SJCRH30 (cell line): ENCODE measurements at places on chromosomes 4 and X. TPM values are rescaled to one million over a fixed set of nuclear protein-coding genes. Genes with fewer than 3 reads are reported as not detected.
A peak's percentile ranks its signal among the peaks of the same experiment; 100 is the strongest.

DNA sequence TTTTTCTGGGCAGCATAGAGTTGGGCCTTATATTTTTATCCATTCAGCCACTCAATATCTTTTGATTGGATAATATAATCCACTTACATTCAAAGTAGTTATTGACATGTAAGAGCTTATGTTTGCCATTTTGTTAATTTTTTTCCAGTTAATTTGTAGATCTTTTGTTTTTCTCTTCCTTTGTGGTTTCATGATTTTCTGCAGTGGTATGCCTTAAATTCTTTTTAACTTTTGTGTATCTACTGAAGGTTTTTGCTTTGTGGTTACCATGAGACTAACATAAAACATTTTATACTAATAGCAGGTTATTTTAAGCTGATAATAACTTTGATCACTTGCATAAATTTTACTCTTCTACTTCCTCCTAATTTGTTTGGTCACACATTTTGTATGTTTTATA is 140.8 kb upstream of the GATB start:
- H3K4me3 ChIP-seq = no peak overlapping the region
- no peak for DNase-seq
- no peaks in the 10 kb centered on the region for H3K27me3 ChIP-seq
- no peaks in the 10 kb centered on the region for H3K36me3 ChIP-seq
- H3K27ac ChIP-seq = no peak overlapping the region
- H3K4me1 ChIP-seq = no peaks in the 10 kb centered on the region

DNA sequence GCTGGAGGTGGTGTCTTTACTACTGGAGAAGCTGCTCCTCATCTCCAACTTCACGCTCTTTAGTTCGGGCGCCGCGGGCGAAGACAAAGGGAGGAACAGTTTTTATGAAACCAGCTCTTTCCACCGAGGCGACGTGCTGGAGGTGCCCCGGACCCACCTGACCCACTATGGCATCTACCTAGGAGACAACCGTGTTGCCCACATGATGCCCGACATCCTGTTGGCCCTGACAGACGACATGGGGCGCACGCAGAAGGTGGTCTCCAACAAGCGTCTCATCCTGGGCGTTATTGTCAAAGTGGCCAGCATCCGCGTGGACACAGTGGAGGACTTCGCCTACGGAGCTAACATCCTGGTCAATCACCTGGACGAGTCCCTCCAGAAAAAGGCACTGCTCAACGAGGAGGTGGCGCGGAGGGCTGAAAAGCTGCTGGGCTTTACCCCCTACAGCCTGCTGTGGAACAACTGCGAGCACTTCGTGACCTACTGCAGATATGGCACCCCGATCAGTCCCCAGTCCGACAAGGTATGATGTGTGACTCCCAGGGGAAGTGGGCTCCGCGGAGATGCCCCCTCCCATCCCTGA is 634 bp downstream of the LRAT start:
- DNase-seq = no peak
- H3K4me1 ChIP-seq = no peaks in the 10 kb centered on the region
- no peak overlapping the region for H3K27ac ChIP-seq
- H3K36me3 ChIP-seq = no peaks in the 10 kb centered on the region
- no peaks in the 10 kb centered on the region for H3K27me3 ChIP-seq

DNA sequence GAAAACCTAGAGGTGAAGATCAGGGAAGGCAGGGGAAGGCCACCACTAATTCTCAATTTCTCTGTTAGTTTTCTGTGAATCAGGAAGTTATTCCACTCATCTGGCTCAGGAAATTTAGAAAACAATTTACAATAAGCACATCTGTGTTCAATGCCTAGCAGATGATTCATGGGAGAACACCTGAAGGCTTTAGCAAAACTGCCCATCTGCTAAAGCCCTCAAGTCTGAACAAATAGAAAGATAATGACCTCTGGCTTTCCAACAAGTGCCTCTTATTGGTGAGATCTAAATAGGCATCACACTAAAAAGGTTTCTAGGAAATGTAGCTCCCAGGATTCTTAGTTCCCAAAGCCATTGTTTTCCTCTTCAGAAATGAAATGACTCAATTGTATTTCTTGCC is 122.1 kb upstream of the GNPDA2 start:
- 0 out of 2 replicates have a peak, but pooled peaks cover 4% of the 10 kb centered on the region for H3K27me3 ChIP-seq
- no peaks in the 10 kb centered on the region for H3K4me1 ChIP-seq
- no peaks in the 10 kb centered on the region for H3K36me3 ChIP-seq
- H3K27ac ChIP-seq = no peak overlapping the region

GRCh38 chrX:53337101-53337500 is 55.7 kb upstream of the IQSEC2 start:
- no peaks in the 10 kb centered on the region for H3K27me3 ChIP-seq
- H3K4me3 ChIP-seq = no peak overlapping the region
- H3K27ac ChIP-seq = no peak overlapping the region
- no peaks in the 10 kb centered on the region for H3K4me1 ChIP-seq

DNA sequence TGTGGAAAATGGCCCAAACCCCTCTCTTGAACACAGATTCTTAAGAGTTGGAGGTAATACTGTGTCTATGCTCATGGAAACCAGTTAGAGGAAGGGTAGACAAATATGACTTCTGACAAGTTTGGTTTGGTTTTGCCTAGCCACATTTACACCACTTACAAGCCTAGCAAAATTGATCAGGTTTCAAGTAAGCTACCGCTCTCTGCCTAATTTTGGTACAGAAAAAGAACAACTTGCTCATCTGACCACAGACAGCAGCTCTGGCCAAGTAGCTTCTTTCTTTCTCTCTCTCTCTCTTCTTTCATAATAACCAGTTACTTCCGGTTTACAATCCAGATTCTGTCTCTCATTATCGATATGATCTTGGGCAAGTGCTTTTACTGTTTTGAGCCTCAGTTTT is 260.0 kb downstream of the GLUD2 start:
- H3K27ac ChIP-seq = no peak overlapping the region
- H3K36me3 ChIP-seq = no peaks in the 10 kb centered on the region
- no peak for DNase-seq
- no peak overlapping the region for H3K4me3 ChIP-seq

DNA sequence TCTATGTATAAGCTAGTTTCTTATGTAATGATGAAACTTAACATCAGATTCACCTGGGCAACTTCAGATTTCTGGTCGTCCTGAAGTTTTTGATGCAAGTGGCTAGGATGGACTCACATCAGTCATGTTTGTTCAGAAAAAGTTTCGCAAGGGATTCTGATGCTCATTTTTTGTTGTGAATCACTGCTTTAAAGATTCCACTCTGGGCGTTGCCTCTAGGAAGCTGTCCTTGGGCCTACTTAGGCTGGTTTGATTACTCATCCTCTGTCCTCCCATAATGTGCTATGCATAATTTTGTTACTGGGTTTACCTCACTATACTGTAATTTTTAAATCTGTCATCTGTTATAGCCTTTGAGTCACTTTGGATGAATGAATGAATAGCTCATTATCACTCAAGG is 30.8 kb downstream of the HERC3 start:
- H3K36me3 ChIP-seq = peaks cover 2% of the 10 kb centered on the region; the same call in 1 of the 2 replicates
- no peak for DNase-seq
- H3K4me1 ChIP-seq = no peaks in the 10 kb centered on the region
- no peak overlapping the region for H3K27ac ChIP-seq

GRCh38 chrX:103329991-103330390 is at the start of gene TCEAL7:
TSS of gene TCEAL7 (plus strand) at chrX:103330239. CDS start at chrX:103331404, 1,165 bp downstream.
- H3K27ac ChIP-seq = peak within 1 kb of the TSS; percentile 41
- no peaks in the 10 kb centered on the region for H3K27me3 ChIP-seq
- peak within 1 kb of the TSS; percentile 60 for H3K4me3 ChIP-seq
- no peaks in the 10 kb centered on the region for H3K36me3 ChIP-seq
- H3K4me1 ChIP-seq = peaks cover 8% of the 10 kb centered on the region

DNA sequence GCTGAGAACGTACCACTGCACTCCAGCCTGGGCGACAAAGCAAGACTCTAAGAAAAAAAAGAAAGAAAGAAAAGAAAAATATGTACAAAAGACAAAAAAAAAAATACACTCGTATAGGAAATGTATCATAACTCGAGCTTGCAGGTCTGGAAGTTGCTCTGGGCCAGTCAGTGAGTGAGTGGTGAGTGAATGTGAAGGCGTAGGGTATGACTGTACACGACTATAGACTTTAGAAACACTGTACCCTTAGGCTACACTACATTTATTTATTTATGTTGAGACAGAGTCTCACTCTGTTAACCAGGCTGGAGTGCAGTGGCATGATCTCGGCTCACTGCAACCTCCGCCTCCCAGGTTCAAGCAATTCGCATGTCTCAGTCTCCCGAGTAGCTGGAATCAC is 29.4 kb downstream of the EVC2 start:
- no peak overlapping the region for H3K4me3 ChIP-seq
- no peaks in the 10 kb centered on the region for H3K27me3 ChIP-seq
- no peaks in the 10 kb centered on the region for H3K4me1 ChIP-seq
- DNase-seq = no peak
- peaks cover 14% of the 10 kb centered on the region; the same call in 1 of the 2 replicates for H3K36me3 ChIP-seq

GRCh38 chrX:132025041-132025440 is 1.9 kb downstream of the STK26 start:
- H3K4me3 ChIP-seq = peak overlapping the region; percentile 75
- H3K27me3 ChIP-seq = no peaks in the 10 kb centered on the region
- DNase-seq = peak; percentile 35
- H3K36me3 ChIP-seq = no peaks in the 10 kb centered on the region
- peak overlapping the region; percentile 42 for H3K27ac ChIP-seq

- no peaks in the 10 kb centered on the region for H3K36me3 ChIP-seq
- no peaks in the 10 kb centered on the region for H3K4me1 ChIP-seq
- no peak overlapping the region for H3K27ac ChIP-seq
- no peaks in the 10 kb centered on the region for H3K27me3 ChIP-seq
- DNase-seq = no peak
- H3K4me3 ChIP-seq = no peak overlapping the region
Observed at GRCh38 chr4:71711044-71711984, 72.6 kb downstream of the GC start.

DNA sequence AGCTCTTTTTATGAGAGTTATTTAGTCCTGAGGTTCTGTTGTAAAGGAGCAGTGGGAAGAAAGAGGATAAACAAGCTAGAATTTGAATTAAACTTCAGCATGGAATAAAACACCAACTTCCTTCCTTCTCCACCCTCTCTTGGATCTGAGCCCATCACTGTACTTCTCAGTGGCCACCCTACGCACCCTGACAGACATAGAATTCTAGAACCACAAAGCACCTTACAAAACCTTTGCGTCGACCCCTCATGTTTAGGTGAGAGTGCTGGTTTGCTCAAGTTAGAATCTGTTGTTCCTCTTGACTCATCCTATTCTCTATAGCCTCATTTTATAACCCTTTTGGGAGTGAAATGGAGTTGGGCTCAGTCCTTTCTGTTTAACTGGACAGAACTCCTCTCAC is 84.6 kb upstream of the RPL34 start:
- no peaks in the 10 kb centered on the region for H3K27me3 ChIP-seq
- no peaks in the 10 kb centered on the region for H3K36me3 ChIP-seq
- H3K4me1 ChIP-seq = peaks cover 58% of the 10 kb centered on the region
- no peak overlapping the region for H3K4me3 ChIP-seq

- H3K4me1 ChIP-seq = no peaks in the 10 kb centered on the region
- H3K27me3 ChIP-seq = no peaks in the 10 kb centered on the region
- no peak for DNase-seq
- H3K36me3 ChIP-seq = no peaks in the 10 kb centered on the region
- no peak overlapping the region for H3K4me3 ChIP-seq
Observed at GRCh38 chr4:107129611-107130010, 93.5 kb upstream of the DKK2 start.

DNA sequence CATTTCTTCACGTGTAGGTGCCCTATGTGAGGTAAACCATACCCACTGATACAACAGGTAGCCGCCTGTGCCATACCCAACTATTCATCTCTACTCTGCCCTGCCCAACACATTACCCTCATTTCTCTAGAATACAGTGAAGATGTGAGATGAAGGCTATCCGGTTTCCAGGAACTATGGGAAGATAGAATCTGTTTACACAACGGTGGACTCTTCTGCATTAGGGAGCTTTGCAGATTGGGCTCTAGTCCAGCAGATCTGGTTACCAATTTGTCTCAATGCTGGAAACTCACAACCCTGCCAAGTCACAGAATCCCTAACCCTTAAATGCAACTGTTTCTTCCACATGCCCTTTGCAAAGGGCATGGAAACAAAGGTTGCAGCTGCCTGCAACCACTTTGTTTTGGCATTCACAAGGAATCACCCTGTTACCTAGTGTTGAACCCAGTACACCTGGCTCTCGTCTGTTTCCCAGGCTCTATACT is 6.4 kb upstream of the SLAIN2 start:
- H3K4me3 ChIP-seq = no peak overlapping the region
- DNase-seq = peak; percentile 67
- H3K27ac ChIP-seq = peak overlapping the region; percentile 24; the same call in 1 of the 2 replicates

- no peaks in the 10 kb centered on the region for H3K36me3 ChIP-seq
- no peaks in the 10 kb centered on the region for H3K27me3 ChIP-seq
- 0 out of 2 replicates have a peak, but pooled peaks cover 4% of the 10 kb centered on the region for H3K4me1 ChIP-seq
Observed at GRCh38 chr4:172978848-172979247, 189.8 kb upstream of the GALNT7 start.

- DNase-seq = peak; percentile 26
- H3K4me3 ChIP-seq = no peak overlapping the region
- no peaks in the 10 kb centered on the region for H3K36me3 ChIP-seq
- peak overlapping the region; percentile 85 for H3K27ac ChIP-seq
- H3K27me3 ChIP-seq = no peaks in the 10 kb centered on the region
Observed at GRCh38 chr4:128385683-128386304, 98.2 kb upstream of the PGRMC2 start.

GRCh38 chrX:134749706-134750445 is 91.6 kb upstream of the PLAC1 start:
- H3K4me3 ChIP-seq = no peak overlapping the region
- no peak overlapping the region for H3K27ac ChIP-seq
- no peak for DNase-seq
- no peaks in the 10 kb centered on the region for H3K36me3 ChIP-seq

GRCh38 chrX:20431486-20431885 is 164.8 kb upstream of the RPS6KA3 start:
- H3K27ac ChIP-seq = no peak overlapping the region
- no peaks in the 10 kb centered on the region for H3K36me3 ChIP-seq
- H3K4me1 ChIP-seq = no peaks in the 10 kb centered on the region
- no peaks in the 10 kb centered on the region for H3K27me3 ChIP-seq
- no peak for DNase-seq

- no peak for DNase-seq
- no peaks in the 10 kb centered on the region for H3K36me3 ChIP-seq
- H3K4me3 ChIP-seq = no peak overlapping the region
- peaks cover 2% of the 10 kb centered on the region; the same call in 1 of the 2 replicates for H3K4me1 ChIP-seq
- H3K27me3 ChIP-seq = no peaks in the 10 kb centered on the region
Observed at GRCh38 chr4:41881981-41882624, 53.1 kb upstream of the TMEM33 start.

EXOC1L gene
- total RNA-seq = not detected in 2 replicates

FGD1 gene
- total RNA-seq = 4.5 and 4.7 TPM in 2 replicates

MXRA5 gene
- total RNA-seq = 49.6 and 52.0 TPM in 2 replicates

CT45A2 gene
- not detected in 2 replicates for total RNA-seq

IBSP gene
- total RNA-seq = not detected in 2 replicates

TBC1D25 gene
- 4.3 and 4.6 TPM in 2 replicates for total RNA-seq

FMR1NB gene
- total RNA-seq = not detected in 2 replicates

MAGEA6 gene
- total RNA-seq = 3.0 and 4.0 TPM in 2 replicates

KIF4A gene
- total RNA-seq = 60.9 and 63.1 TPM in 2 replicates

POF1B gene
- total RNA-seq = 6.5 and 6.6 TPM in 2 replicates

TNMD gene
- total RNA-seq = not detected in 2 replicates

GPC4 gene
- 7.6 and 7.9 TPM in 2 replicates for total RNA-seq
